Effector memory CD4-positive, alpha-beta T cell (primary cell): ENCODE measurements at places on chromosomes 16 and 17.

- no peaks in the 10 kb centered on the region for H3K36me3 ChIP-seq
- DNase-seq = no peak
- no peaks in the 10 kb centered on the region for H3K4me1 ChIP-seq
Measured at GRCh38 chr17:66929591-66929990, 34.9 kb upstream of the CACNG4 start.

DNA sequence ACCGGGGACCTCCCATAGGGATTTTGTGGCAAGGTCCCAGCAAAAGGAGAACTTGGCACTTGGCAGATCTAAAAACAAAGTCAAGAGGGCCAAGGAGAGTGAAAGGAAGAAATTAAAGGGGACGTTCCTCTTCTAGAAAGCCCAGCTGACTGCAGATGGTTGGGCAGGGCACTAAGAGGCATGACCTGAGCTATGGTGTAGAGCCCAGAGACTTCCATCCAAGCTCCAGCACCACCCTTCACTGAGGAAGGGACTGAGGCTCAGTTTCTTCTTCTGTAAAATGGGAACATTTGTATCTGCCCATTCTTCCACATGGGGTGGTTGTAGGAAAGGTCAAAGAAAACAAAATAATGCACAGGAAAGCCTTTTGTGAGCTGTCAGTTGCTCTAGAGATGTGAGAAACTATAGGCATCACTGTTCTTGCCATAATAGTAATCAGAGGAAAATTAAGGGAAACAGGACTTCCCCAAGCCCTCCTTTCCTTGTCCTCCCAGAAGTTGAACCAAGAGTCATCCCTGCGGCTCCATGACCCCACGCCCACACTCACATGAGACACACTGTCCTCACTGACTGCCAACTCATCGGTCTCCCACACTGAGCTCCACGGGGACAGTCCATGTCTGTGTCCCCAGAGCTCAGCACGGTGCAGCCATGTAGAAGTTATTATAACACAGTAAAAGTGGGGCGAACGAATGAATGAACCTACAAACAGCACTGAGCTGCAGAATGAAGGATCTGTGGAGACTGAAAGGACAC, 10.4 kb downstream of the CD300LF start:
- H3K27me3 ChIP-seq = no peaks in the 10 kb centered on the region
- H3K27ac ChIP-seq = no peak overlapping the region
- no peaks in the 10 kb centered on the region for H3K4me1 ChIP-seq

- DNase-seq = no peak
- H3K27ac ChIP-seq = no peak overlapping the region
- H3K4me3 ChIP-seq = no peak overlapping the region
Measured at GRCh38 chr17:76540381-76541300, 797 bp downstream of the PRCD start.

GRCh38 chr17:55002458-55002857, 33.9 kb downstream of the STXBP4 start:
- no peaks in the 10 kb centered on the region for H3K4me1 ChIP-seq
- H3K4me3 ChIP-seq = no peak overlapping the region
- no peaks in the 10 kb centered on the region for H3K27me3 ChIP-seq
- H3K36me3 ChIP-seq = peaks cover 3% of the 10 kb centered on the region
- DNase-seq = no peak
- no peak overlapping the region for H3K27ac ChIP-seq

- DNase-seq = no peak
- H3K4me1 ChIP-seq = peaks cover 36% of the 10 kb centered on the region
- no peaks in the 10 kb centered on the region for H3K36me3 ChIP-seq
- no peak overlapping the region for H3K4me3 ChIP-seq
- no peaks in the 10 kb centered on the region for H3K27me3 ChIP-seq
Measured at GRCh38 chr17:31486351-31487062, 95.0 kb downstream of the RAB11FIP4 start.

DNA sequence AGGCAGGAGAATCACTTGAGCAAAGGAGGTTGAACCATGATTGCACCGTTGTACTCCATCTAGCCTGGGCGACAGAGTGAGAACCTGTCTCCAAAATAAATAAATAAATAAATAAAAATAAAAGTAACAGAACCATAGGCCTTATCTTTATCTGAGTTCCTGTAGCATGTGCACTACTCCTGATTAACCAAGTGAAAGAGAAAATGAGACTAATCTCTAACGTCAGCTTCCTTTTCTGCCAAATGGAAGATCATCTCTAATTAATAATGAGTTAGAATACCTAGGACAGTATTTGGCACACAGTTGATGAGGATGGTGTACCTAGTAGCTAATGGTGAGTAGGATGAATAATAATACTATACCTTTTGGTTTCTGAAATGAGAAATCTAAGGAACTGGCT, 520.4 kb downstream of the WWOX start:
- no peaks in the 10 kb centered on the region for H3K4me1 ChIP-seq
- H3K27ac ChIP-seq = no peak overlapping the region
- H3K4me3 ChIP-seq = no peak overlapping the region
- no peaks in the 10 kb centered on the region for H3K27me3 ChIP-seq
- no peaks in the 10 kb centered on the region for H3K36me3 ChIP-seq

DNA sequence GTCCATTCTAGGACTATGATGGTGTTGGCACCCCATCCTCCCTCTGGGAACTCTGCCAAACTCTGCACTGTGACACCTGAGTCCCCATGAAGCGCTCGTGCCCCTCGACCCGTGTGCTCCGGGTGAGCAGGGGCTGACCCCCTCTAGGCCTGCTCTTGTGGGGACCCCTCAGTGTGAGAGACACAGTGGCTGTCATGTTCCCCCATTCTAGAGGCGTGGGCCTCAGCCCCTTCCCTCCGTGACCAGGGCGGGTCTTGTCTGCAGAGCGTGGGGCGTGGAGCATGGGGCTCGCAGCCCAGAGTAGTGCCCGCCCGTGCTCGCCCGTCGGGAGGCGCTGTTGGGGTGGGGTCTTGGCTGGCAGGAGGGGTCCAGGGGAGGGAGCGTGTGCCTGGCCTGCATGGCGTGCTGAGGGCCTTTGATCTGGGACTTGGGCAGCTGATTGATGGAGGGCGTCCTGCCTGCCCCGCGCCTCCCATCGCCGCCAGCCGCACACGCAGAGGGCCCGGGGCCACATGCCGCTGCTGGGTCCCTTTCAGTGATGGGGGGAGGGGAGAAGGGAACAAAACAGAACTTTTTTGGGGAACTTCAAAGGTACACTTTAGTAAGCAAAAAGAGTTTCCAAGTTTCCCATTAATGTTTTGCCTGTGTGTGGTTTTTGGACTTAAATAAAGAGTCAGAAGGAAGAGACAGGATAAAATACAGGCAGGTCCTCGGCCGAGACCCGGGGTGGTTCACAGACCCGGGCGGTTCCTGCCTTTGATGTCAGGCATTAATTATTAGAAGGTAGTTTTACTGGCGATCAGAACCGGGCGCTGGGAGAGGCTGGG, 22.5 kb downstream of the CENPX start:
- no peaks in the 10 kb centered on the region for H3K27me3 ChIP-seq
- H3K4me3 ChIP-seq = no peak overlapping the region
- H3K36me3 ChIP-seq = peaks cover 9% of the 10 kb centered on the region
- no peaks in the 10 kb centered on the region for H3K4me1 ChIP-seq
- no peak overlapping the region for H3K27ac ChIP-seq

GRCh38 chr17:3699951-3700350, 4.0 kb upstream of the P2RX5 start:
- H3K4me3 ChIP-seq = no peak overlapping the region
- no peaks in the 10 kb centered on the region for H3K36me3 ChIP-seq
- peaks cover 8% of the 10 kb centered on the region for H3K4me1 ChIP-seq
